ENCODE measurements at places on chromosomes 2 and 18. TPM values are rescaled to one million over a fixed set of nuclear protein-coding genes. Genes with fewer than 3 reads are reported as not detected.

- DNase-seq = no peak
Measured at GRCh38 chr18:61475931-61476330, 142.7 kb downstream of the CDH20 start.

DNA sequence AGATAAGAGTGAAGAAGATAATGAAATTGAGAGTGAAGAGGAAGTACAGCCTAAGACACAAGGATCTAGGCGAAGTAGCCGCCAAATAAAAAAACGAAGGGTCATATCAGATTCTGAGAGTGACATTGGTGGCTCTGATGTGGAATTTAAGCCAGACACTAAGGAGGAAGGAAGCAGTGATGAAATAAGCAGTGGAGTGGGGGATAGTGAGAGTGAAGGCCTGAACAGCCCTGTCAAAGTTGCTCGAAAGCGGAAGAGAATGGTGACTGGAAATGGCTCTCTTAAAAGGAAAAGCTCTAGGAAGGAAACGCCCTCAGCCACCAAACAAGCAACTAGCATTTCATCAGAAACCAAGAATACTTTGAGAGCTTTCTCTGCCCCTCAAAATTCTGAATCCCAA lies 15.7 kb downstream of the MSH6 start:
- no peak for DNase-seq

- no peak for DNase-seq
Measured at GRCh38 chr2:101160454-101160853, 9.3 kb upstream of the TBC1D8 start.

- DNase-seq = no peak
Measured at GRCh38 chr2:142973160-142973821, 95.8 kb downstream of the KYNU start.

- no peak for DNase-seq
Measured at GRCh38 chr2:170341684-170342623, 164.0 kb downstream of the MYO3B start.

GRCh38 chr18:12625241-12625640 lies 32.7 kb downstream of the SPIRE1 start:
- DNase-seq = no peak

GRCh38 chr2:124875627-124876244 lies 850.6 kb downstream of the CNTNAP5 start:
- DNase-seq = no peak

DNA sequence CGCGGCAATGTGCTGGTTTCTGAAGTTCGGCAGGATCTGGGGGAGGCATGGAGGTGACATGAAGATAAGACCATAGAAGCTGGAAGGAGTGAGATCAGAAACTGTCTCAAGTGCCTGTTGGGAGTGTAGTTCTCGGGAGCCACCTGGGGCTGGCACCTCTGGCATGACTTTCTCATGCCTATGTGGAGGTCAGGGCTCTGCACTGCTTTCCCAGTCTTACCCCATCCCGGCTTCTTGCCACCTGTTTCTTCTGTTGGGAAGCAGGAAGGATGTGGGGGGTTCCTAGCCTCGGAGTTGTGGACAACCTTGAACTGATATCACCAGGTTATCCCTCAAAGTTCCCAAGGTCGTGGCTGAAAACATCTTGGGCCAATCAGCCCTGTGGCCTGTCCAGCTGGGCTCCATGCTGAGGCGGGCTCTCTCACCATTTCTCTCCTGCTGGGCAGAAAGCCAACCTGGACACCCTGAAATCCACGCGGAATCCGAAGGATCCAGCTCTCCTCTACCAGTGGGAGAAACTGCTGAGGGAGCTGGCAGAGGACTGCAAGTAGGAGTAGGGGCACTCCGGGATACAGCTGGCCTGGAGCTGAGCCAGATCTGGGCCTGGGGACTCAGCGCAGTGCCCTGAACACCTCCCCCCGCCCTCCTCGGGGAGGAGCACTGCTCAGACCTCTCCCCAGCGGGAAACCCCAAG lies 42.5 kb downstream of the FER1L5 start:
- DNase-seq = no peak

The PCARE gene
- total RNA-seq = 0.55 TPM

The GATA6 gene
- 32.2 TPM for total RNA-seq

DNA sequence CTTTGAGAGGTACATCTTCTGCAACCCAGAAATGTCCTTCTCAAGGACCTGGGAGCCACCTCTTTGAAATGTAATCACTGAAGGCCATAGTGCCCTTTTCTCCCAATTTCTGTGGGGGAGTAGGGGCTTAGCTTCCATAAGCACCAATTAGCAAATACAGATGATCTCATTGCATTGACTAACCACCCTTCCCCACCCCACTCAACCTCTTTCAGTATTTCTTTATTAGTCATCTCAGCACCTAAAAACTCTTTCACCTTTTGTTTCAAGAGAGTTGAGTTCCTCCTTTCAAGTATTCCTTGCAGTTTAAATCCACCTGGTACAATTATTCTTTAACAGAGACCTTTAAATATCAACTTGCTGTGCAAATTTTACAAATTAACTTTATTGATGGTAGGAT lies 1011.8 kb upstream of the CDH2 start:
- no peak for DNase-seq

The APLF gene
- total RNA-seq = 6.8 TPM

Measured in upper lobe of right lung (tissue), 1 donor.